ENCODE measurements at places on chromosomes 7 and 10.

DNA sequence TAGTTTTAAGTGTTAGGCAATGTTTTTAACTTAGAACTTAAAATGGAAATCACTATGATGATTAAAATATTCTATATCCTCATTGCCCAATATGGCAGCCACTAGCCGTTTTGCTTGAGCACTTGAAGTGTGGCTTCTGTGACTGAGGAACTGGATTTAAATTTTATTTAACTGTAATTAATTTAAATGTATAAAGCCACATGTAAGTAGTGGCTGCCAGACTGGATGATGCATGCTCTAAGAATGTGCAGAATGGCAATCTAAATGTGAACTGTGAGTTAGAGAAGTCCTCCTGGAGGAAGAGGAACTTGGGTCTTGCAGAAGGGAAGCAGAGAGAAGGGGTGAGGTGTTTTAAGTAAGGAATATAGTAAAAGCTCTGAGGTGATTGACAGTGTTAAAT is 451.4 kb downstream of the SUGCT start:
- no peak for DNase-seq

- DNase-seq: no peak
Measured at GRCh38 chr7:40437498-40437897, 302.7 kb downstream of the SUGCT start.

GRCh38 chr10:104246976-104247375 is 7.7 kb upstream of the GSTO1 start:
- no peak for DNase-seq

GRCh38 chr7:129394101-129394500 is 40.1 kb upstream of the STRIP2 start:
- no peak for DNase-seq

DNA sequence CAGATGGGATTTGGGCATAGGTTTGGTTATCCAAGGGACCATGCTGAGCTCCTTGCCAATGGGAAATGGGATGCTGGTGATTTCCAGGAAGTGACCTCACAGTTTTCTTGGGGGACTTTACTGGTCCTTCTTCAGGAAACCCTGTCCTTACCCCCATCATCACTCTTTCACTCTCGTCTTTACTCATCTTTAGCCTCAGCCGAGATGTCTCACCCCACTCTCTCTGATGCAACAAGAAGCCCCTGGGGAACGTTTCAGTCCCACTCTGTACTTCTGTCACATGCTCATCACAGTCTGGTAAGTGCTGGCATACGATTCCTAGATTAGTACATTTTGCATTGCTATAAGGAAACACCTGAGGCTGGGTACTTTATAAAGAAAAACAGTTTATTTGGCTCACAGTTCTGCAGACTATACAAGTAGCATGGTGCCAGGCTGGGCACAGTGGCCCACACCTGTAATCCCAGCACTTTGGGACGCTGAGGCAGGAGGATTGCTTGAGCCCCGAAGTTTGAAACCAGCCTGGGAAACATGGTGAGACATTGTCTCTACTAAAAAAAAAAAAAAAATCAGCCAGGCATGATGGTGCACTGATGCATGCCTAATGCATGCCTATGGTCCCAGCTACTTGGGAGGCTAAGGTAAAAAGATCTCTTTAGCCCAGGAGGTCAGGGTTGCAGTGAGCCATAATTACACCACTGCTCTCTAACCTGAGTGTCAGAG is 63.5 kb upstream of the VKORC1L1 start:
- DNase-seq: no peak

GRCh38 chr10:22908837-22909236 is 19.0 kb upstream of the ARMC3 start:
- no peak for DNase-seq

GRCh38 chr7:47314248-47314647 is 267.7 kb downstream of the TNS3 start:
- DNase-seq: no peak

DNA sequence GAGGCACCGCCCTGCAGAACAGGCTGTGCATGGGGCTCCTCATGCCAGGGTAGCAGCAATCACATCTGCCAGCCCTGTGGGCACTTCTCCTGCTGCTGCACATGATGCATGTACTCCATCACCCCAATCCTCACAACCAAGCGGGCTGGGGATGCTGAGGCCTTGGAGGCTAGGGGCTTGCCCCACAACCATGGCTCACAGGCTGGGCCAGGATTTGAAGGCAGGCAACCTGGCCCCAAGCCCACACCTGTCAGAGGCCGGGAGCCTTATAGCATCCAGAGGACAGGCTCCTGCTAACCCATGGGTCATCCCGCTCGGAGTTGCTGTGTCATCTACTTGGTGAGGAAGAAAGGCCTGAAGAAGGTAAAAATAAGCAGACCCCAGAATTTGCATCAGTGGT is 2.2 kb downstream of the POLM start:
- no peak for DNase-seq

- no peak for DNase-seq
Measured at GRCh38 chr7:46982928-46983327, 599.0 kb downstream of the TNS3 start.

GRCh38 chr7:2040201-2040892 is 192.4 kb downstream of the MAD1L1 start:
- DNase-seq: no peak

- DNase-seq: no peak
Measured at GRCh38 chr10:72328045-72328828, 26.5 kb downstream of the DNAJB12 start.

GRCh38 chr7:133394369-133394768 is 141.5 kb downstream of the EXOC4 start:
- no peak for DNase-seq

DNA sequence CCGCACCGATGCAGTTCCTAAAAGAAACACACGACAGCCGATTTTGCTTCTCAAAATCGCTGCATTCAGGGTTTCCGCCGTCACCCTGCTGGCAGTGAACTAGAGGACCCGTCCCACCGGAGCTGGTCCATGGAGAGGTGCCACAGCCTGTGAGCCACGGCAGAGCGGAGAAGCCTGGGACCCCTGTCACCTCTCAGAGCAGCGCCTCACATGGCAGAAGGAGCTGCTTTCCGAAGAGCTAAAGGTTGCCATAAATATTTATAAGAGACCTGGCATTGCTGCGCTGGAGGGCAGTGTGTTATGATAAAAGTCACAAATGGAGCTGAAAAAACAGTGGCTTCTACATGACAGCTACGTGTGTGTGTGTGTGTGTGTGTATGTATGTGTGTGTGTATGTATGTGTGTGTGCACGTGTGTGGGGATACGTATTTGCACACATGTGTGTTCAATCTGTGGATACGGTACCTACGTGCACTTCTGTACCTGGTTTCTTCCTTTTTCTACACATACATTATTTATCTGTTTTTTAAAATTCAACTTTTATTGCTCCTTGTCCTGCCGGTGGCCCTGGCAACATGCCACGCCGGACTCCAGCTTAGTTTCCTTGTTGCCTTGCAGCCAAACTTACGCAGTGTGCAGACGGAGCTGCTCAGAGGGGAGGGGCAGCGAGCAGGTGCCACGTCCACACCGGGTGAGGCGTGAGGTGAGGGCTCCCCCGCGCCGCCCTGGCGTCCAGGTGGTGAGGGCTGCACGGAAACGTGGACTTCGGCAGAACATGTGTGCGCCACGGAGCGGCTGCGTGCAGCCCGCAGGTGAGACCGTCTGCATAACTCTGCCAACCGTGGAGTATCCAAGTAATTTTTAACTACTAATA is 115.2 kb upstream of the PITRM1 start:
- no peak for DNase-seq

DNA sequence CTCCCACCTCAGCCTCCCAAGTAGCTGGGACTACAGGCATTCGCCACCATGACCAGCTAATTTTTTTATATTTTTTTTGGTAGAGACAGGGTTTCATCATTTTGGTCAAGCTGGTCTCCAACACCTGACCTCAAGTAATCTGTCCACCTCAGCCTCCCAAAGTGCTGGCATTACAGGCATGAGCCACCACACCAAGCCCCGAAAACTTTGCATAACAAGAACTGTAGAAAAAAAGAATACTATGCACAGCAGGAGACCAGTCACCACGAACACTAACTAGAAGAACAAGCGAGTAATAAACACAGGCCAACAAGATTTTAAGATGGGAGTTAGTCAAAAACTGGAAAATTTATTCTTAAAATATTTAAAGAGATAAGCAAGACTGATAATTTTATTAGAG is 447.0 kb downstream of the ETV1 start:
- DNase-seq: no peak

GRCh38 chr7:93054975-93055374 is 62.8 kb downstream of the SAMD9 start:
- no peak for DNase-seq

DNA sequence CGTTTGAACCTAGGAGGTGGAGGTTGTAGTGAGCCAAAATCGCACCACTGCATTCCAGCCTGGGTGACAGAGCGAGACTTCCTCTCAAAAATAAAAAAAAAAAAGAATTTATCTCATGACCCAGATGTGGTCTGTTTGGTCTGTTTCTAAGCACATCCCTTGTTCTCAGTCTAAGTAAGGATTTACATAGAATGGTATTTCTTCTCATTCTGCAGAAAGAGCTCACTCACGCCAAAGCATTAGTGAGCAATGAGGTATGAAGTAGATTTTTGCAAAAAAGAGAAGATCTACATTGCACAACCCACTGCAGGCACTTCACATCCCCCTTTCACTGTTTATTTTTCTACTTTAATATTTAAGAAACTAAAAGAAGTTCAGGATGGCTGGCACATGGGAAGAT is 76.5 kb upstream of the FGL2 start:
- no peak for DNase-seq

GRCh38 chr10:94439275-94439861 is 37.0 kb downstream of the TBC1D12 start:
- no peak for DNase-seq

- no peak for DNase-seq
Measured at GRCh38 chr10:43904844-43905243, 256.2 kb upstream of the ZNF32 start.

DNA sequence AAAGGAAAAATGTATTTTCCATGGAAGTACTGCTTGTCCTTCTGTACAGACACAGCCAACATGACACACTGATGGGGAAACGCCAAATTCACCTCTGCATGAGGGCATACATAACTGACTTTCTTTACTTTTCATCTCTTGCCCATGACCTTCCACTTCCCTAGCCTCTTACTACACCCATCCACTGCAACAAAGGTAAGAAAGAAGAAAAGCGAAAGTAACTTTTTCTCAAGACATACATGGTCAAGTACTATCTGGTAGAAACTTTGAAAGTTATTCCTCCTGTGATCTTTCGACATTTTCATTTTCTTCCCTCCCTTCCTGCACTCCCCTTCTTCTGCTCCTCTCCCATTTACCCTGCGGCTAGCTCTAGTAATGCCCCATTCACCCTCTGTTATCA is 130.8 kb downstream of the USP6NL start:
- no peak for DNase-seq

- DNase-seq: no peak
Measured at GRCh38 chr7:80206763-80207162, 72.1 kb downstream of the GNAI1 start.

DNA sequence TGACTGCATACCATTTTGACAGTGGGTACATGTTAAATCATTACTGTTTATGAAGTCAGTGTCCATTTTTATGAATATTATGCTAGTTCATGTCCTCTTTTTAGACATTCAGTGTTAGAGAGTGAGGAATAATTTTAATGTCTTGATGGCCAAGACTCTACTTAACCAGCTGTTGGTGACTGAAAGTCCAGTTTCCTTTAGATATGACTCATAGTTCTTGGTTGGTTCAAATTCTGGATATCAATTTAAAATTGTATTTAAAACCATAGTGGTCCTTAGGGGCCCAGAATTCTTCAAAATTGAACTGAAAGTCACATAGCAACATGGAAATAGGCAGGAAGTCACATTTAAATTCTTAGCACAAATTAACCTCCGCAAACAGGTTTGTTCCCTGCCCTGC is 196.5 kb upstream of the PRPS1L1 start:
- no peak for DNase-seq

DNA sequence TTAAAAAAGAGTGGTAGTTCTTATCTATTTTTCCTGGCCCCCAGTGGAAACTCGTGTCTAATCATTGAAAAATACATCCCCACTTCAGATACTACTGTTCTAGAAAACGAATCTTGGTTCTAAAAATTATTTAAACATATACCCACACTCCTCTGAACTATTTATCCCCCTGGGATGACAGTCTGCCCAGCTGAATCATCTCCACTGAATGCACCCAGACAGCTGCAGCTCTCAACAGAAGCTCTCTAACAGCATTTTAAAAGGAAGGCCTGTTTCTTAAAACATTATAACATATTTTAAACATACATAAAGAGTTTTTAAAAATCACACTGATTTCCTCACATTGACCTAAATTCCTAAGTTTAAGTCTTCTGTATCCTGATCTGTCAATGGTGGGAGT is 544.6 kb upstream of the PHF14 start:
- no peak for DNase-seq

GRCh38 chr7:43750016-43750887 is 8.2 kb upstream of the BLVRA start:
- no peak for DNase-seq

GRCh38 chr7:111741811-111742240 is 179.5 kb upstream of the IMMP2L start:
- peak; percentile 14 for DNase-seq

- DNase-seq: no peak
Measured at GRCh38 chr10:63528084-63528744, 7.0 kb downstream of the REEP3 start.

DNA sequence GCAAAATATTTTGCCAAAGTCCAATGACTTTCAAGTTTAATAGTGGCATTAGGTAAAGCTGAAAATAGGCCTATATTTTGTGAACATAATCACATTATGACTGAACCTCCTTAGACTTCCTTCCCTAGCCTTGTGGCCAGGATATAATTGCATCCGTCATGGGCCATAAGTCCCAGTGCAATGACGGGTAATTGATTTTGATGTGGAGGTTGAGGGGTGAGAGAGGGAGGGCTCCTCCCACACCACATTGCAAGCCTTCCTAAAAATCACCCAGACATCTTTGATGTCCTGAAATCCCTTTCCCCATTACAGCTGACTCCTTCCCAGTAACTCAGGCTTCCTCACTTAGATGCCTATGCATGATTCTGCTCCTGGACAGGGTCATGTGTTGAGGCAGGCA is 25.6 kb downstream of the TAS2R41 start:
- DNase-seq: no peak

GRCh38 chr7:101832205-101832631 is 14.8 kb downstream of the CUX1 start:
- DNase-seq: no peak

GRCh38 chr10:81963606-81964005 is 88.6 kb downstream of the NRG3 start:
- DNase-seq: no peak

GRCh38 chr7:130281260-130281659 is 11.7 kb upstream of the CPA4 start:
- DNase-seq: no peak

- DNase-seq: peak; percentile 52
Measured at GRCh38 chr7:70829221-70830059, 302.5 kb upstream of the GALNT17 start.

DNA sequence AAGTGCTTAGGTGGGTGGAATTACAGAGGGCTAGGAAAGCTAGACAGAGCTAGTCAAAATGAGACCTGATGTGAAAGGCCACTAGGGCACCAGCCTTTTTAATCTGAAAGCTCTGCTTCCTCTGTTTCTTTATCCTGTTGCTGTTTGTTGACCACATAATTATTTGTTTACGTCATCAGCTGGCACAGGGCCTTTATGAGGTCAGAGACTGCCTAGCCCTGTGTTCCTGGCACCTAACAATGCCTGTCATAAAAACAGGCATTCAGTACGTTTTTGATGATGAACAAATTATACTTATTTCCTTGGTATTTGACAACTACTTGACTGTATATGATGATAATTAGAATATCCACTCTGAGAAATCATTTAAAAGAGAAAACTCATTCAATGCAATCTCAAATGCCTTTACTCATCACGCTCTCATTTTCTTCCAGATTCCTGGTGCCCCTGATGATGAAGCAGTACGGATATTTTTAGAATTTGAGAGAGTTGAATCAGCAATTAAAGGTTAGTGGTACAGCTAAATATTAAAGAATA is 26.0 kb downstream of the RBM17 start:
- DNase-seq: no peak
